ENCODE measurements at places on chromosomes 3 and 15.

GRCh38 chr3:177946936-177947335, 589.3 kb upstream of the KCNMB2 start:
- no peak for DNase-seq

DNA sequence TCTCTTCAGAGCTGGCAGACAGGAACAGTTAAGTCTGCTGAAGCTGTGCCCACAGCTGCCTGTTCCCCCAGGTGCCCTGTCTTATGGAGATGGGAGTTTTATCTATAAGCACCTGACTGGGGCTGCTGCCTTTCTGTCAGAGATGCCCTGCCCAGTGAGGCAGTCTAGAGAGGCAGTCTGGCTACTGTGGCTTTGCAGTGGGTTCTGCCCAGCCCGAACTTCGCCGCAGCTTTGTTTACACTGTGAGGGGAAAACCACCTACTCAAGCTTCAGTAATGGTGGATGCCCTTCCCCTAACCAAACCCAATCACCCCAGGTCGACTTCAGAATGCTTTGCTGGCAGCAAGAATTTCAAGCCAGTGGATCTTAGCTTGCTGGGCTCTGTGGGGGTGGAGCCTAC, 91.2 kb downstream of the SLC25A26 start:
- DNase-seq: no peak

DNA sequence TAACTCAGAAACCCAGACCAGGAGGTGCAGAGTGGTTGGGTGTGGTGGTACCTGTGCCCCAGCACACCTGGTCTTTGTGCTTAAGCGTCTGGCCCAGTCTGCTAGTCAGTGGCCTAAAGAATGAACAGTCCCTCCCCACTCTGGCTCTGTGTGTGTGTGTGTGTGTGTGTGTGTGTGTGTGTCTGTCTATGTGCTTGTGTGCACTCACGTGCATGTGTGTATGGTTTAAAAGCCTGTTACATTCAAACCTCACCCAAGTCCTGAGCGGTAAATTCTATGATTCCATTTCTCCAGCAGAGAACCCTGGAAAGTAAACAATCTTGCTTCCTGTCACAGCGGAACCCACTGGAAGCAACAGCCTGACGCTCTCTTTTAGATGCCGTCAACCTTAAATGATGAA, 34.2 kb downstream of the EDEM1 start:
- DNase-seq: no peak

GRCh38 chr3:4976109-4976508, 3.1 kb upstream of the BHLHE40 start:
- DNase-seq: no peak

DNA sequence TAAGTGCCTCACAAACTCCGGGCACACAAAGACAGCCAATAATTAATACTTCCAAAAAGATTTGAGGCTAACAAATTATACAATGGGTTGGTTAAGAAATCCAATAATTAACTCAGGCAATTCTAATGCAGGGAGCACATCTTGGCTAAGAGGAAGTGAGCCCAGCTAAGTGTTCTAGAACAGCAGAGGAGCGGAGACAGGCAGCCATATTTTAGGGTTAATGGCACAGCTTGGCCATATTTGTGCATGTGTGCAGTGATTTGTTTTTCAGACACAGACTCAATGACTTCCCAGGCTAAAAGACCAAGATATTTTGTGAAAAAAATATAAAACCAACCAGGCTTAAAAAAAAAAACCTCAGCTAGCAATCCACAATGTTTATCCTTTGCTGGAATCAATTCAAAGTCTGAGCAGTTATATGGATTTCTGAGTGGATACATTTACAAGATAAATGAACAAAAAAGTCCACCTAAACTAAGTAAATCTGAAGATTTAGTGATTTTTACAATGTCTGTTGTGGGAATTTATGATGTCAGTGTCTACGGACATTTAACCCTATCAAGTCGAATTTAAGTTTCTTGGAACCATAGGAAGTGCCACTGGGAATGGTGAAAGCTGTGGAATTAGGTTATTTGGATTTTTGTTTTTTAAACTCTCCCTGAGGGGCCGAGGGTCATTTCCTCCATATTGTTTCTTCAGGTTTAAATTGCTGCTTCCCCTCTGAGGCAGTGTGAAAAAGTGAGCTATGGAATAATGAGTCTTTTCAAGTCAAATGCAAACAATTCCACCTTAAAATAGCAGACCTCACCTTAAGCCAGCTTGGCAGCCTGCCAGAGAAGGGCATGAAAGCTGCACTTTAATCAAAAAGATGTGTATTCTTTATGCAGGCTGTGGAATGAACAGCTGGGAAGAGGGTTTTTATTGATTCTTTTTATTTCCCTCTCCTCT, 413.7 kb upstream of the TBL1XR1 start:
- no peak for DNase-seq

DNA sequence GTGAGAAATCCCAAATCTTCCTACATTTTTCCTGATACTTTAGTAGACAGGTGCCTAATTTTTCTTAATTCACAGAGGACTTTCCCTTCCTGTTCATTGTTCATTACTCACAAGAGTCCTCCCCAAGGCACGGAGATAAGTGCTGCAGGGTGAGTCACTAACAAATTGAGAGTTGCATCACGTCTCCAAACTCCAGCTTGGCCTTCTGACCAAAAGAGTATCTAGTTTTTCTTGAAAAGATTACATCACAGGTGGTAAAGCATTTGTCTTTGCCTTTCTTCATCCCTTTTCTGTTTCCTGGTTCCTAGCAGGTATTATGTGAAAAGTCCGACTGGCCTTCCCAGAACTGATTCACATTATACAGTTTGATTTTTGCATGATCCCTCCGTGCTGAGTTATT, 24.9 kb upstream of the RASGRP1 start:
- DNase-seq: no peak

- no peak for DNase-seq
Observed at GRCh38 chr3:106006571-106006970, 137.8 kb upstream of the CBLB start.

- DNase-seq: peak; percentile 11
Observed at GRCh38 chr3:176939022-176939817, 258.1 kb downstream of the TBL1XR1 start.

- no peak for DNase-seq
Observed at GRCh38 chr3:72582211-72582878, 265.9 kb downstream of the SHQ1 start.

GRCh38 chr3:49173116-49173791, 1.9 kb downstream of the KLHDC8B start:
- DNase-seq: no peak

GRCh38 chr3:116340680-116341216, 104.5 kb downstream of the LSAMP start:
- DNase-seq: no peak

- no peak for DNase-seq
Observed at GRCh38 chr3:190117981-190118380, 2.7 kb downstream of the P3H2 start.

DNA sequence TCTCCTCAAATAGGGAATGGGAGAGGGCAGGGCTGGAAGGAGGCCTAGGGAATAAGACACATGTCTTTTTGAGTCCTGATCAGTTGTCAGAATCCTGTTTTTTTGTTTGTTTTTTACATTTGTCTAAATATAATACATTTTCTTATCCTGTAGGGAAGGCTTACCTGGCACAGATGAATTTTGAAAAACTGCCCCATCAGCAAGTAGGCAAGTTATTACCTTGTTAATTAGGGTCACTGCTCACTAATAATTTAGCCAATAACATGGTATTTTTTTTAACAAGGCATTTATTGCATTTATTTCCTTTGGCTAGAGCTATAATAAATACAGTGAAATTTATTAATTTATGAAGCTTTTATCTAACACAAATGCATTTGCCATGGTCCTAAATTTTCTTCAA, 423.2 kb upstream of the ONECUT1 start:
- DNase-seq: no peak

GRCh38 chr15:40928821-40929659, at the start of gene DLL4:
DLL4 (plus strand) TSS chr15:40929340; CDS start chr15:40929669, 329 bp downstream.
- DNase-seq: peak; percentile 57

- DNase-seq: no peak
Observed at GRCh38 chr3:9078561-9079240, 115.4 kb upstream of the RAD18 start.

GRCh38 chr3:112676659-112677234, 35.8 kb upstream of the CCDC80 start:
- no peak for DNase-seq

DNA sequence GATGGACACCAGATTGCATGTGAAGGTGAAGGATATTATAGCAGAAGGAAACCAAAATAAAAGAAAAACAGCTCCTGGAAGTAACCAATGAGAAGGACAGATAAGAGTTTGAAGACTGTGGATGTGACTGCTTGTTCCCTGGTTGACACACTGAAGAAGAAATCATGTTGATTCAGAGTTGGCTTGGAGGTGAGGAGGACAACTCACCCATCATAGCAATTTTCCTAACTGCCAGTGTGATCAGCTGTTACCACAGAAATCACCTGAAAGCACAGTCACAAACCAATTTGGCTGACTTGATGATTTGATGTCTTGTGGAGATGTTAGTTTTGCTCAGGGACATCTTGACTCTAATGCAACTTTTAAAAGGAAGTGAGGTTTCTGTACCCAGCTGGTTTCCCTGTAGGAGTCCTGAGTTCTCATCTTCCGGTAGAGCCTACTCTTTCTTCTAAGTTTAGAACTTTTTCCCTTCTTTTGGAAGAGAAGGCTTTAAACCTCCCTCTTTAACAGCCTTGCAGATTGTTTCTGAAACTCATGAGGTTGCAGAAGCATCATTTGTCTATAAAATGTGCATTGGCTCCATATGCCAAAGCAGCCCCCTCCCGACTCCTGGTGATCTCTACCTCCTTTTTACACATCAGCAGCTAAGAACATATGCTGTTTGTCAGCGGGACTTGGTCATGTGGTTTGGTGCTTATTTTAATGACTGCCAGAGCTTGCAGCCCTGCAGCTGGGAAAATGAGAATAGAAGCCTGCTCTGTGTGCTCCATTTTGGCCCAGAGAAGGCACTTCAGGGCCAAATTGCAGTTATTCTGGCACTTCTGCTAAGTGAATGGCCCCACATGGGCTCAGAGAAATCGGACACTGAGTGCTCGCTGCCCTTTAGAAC, 10.3 kb downstream of the ATG7 start:
- no peak for DNase-seq

DNA sequence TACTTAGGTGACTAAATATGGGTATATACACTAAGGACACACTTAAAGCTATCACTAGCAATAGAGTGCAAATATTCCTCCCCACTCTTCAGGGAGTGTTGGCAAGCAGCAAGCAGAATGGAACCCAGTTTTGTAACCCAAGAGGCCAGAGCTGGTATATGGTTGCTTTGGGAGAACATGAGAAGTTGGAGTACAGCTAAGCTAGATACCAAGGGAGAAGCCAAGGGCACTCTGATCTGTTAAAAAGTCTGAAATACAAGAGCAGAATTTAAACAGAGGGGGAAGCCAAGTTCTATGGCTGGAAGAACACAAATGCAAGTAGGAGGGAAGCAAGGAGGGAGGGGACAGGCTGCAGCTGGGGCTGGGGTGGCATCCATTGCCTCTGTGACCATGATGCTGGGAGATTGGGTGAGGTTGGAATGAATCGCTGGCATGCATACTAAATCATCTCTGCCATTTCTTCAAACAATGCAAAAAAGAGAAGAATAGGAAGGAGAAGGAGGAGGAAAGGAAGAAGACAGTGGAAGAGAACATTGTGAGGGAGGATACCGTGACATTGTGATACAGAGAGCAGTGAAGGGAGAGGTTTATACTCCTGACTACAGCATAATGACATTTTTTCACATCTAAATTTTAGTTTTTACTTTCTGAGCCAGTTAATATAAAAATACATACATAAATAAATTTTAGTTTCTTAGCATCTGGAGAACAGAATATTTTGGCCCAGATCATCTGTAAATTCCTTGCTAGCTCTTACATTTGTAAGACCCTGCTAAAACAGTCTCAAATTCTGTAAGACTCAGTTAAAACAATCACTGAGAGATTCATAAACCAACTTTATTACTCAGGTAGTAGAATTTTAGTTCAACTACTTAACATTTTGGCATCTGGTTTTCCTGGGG, 9.0 kb upstream of the ANXA2 start:
- no peak for DNase-seq

- no peak for DNase-seq
Observed at GRCh38 chr3:55065331-55065730, 137.5 kb upstream of the LRTM1 start.

- no peak for DNase-seq
Observed at GRCh38 chr3:187518616-187519015, 150.4 kb downstream of the RTP4 start.

DNA sequence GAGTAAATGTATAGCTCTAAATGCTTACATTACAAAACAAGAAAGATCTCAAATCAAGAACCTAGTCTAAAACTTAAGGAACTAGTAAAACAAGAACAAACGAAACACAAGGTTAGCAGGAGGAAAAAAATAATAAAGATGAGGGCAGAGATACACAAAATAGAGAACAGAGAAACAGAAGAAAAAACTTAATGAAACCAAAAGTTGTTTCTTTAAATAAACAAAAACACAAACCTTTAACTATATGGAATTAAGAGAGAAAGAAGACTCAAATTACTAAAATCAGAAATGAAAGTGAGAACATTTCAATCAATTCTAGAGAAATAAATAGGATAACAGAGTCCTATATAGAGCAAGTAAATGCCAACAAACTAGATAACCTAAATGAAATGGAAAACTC, 59.6 kb downstream of the DLG1 start:
- DNase-seq: no peak

DNA sequence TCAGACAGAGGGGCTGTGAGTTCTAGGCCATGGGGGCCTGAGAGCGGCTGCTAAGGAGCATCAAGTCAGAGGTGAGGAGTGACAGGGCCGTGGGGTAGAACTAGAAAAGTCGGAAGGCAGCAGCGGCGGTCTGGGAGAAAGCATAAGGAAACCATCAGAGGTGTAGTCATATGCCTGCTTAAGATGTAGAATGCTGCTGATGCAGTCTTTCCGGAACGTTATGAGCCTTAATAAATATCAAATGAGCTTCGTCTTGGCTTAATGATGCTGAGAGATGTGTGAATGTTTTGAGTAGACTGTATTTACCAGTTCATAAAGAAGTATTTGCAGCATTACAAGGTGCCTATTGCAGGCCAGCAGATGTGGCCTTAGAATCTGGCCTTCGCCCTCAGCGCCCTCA, 15.2 kb downstream of the ATG7 start:
- no peak for DNase-seq

DNA sequence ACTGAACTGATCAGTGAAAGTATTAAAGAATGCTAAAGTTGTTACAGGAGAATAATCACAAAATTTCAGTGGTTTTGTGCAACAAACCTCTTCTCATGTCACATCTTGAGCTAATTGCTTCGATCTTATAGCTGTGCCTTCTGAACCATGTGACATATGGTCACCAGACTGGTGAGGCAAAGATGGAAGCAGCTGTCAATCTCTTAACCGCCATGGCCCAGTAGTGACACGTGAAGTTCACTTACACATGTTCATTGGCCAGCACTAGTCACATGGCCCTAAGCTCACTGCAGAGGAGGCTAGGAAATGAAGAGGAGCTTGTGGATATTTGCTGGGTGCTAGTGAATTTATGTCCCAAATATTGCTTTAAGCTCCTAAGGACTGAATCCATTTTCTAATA, 32.5 kb downstream of the BOC start:
- no peak for DNase-seq

- DNase-seq: no peak
Observed at GRCh38 chr15:82709081-82709420, 624 bp downstream of the AP3B2 start.

GRCh38 chr15:62149729-62150128, 15.4 kb downstream of the C2CD4B start:
- no peak for DNase-seq
